ENCODE measurements at places on chromosomes 7 and 10.

DNA sequence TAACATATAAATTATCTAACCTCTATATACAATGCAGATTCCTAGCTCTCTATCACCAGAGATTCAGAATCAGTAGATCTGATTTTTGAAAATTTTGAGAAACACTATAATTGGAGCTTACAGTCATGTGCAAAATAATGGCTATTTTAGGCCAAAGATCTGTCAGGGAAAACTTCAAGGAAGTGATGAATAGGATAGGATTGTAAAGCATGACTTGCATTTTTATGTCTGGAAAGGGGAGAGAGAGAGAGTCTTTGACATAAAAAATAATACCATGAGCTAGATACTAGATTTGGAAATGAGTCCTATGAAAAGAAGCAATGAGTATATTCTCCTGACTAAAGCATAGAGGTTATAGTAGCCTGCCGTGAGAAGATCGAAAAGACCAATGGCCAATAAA lies 181.1 kb downstream of the SDHAF3 start:
- no peak for DNase-seq

- no peak for DNase-seq
Measured at GRCh38 chr10:22978287-22978686, 50.4 kb downstream of the ARMC3 start.

DNA sequence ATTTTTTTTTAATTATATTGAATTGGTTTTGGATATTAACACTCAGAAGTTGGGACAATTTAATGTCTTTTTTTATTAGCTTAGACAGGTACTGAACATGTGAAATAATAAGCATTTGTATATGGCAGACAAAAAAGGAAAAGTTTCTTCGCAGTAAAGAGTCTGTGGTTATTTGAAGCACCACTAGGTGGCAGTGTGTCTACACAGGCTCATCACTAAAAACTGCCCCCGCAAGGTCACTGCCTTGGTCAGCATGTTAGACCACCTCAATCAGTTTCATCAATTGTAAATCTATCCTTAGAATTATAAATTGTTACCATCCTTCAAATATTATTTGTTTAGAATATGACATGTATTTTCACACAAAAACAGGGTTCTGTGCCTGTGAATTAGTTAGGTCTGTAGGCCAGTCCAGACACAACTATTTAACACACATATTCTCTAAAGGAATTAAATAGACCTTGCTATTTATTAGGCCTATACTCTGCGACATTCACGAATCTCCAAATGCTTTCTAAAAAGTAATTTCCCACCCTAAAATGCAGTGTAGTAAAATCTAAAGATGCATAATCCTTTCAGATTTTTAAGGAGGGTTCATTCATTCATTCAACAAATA lies 17.0 kb downstream of the PNLIPRP3 start:
- DNase-seq, result no peak

DNA sequence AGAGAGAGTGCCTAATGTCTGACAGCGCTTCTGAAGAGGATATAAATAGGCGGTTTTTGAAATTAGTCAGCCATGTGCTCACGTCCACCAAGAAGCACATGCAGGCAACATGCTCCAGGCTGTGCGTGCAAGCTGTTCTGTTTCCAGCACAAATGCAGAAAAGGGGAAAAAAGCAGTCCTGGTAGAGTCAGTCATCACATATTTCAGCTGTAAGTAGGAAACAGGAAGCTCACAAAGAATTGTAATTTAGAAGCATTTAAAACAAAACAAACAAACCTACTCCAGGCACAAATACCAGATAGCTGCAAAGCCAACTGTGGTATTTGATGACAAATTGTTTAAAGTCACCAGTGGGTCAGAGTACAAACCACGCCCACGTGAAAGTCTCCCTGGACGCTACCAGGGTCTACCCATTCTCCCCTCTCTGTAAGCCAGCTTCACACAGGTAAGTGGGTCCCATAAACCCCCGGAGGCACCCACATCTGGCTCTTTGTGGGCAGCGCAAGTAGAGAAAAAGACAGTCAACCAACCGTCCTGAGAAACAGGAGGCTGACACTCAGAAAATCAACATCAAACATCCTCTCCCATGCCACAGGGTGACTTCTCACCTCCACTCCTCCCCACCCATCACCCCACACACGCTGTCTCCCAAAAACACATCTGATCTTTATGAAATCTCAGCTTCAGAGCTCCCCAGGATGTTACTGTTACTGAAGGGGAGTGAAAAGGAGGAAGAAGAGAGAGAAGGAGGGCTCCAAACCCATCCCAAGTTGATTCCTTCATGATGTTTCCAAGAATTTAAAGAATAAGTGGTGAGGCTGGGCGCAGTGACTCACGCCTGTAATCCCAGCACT lies 186.4 kb downstream of the FAM107B start:
- no peak for DNase-seq

DNA sequence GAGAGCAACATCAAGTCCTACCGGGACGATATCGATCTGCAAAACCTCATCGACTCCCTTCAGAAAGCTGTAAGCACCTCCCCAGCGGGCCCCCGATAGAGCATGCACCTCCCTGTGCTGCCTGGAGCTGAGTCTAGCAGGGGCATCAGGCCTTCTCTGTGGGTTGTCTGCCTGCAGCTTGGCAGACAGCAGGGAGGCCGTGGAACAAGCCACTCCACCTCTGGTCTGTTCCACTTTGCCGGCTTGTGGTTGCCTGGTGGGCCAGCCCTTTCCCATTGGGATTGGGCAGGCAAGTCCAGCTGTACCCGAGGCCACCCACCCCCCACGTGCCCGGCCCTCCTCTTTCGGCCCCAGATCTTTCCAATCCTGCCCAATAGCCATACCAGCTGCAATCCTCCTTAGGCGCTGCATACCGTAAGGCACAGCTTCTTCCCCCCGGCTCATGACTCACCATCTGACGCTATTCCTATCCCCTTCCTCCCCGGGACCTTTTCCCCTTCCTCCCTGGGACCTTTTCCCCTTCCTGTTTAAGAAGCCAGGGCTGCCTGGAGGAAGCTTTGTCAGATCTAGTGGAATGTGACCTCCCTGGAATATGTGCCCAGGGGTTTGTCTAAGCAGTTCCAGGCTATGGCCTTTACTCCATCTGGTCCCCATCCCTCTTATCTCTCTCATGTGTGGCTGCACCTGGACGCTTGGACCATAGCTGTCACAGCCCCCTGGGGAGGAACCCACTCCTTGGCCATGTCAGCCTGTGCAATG lies 28.1 kb upstream of the SH2D4B start:
- no peak for DNase-seq

GRCh38 chr7:124570558-124570957 lies 195.0 kb downstream of the GPR37 start:
- DNase-seq, result no peak

- no peak for DNase-seq
Measured at GRCh38 chr10:118970770-118971169, 58.7 kb upstream of the NANOS1 start.

GRCh38 chr10:12455766-12456165 lies 106.4 kb downstream of the CAMK1D start:
- no peak for DNase-seq

GRCh38 chr10:129960481-129961156 lies 3.5 kb downstream of the EBF3 start:
- no peak for DNase-seq

DNA sequence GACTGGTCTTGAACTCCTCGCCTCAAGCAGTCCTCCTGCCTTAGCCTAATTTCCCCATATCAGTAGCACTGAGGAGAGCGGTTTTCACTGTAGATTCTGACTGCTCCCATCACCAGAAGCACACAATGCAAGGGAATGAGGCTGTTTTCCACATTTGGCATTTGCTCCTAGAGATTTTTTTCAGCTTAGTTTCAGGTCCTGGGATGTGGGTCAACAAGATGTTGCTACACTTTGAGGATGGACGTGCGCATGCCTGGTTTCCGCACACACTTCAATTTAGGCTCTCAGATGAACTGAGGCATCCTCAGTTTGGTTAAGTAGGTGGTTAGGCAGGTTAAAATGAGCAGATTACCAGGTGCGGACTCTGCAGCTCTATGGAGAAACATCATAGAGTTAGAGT lies 287.1 kb upstream of the LYZL1 start:
- DNase-seq, result no peak

DNA sequence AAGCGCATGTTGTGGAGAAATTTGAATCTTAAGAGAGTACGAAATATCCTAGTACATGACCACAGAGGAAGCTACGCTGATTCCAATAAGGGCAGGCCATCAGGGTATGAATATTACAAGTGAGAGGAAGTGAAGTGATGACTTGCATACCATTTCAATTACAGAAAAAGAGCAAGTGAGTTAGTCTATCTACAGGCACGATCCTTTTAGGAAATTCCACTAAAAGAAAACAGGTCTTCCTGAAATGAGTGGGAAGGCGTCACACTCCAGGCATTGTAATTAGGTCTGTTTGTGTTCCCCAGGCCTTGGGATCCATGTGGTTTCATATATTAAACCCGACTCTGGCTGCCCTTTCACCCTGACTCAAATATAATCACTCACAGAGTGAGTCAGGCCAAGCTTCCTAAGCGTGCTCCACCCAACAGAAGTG lies 152.5 kb downstream of the SEMA3A start:
- DNase-seq, result no peak

GRCh38 chr10:71112138-71112785 lies 100.1 kb upstream of the UNC5B start:
- no peak for DNase-seq

DNA sequence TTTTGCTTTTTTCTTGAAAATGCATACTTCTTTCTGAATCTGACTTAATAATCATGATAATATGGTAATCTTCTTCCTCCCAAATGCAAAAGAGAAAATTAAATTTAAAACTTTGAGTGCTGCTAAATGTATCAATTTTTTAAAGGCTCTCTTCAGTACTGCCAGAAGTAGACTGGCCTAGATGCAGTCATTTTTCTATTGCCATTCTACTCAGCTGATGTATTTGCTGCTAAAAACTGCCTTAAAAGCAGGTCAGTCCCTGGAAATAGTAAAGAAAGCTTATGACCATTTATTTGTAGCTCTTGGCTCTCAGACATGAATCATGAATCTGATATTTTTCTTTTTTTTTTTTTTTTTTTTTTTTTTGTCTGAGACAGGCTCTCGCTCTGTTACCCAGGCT lies 28.5 kb downstream of the NAPEPLD start:
- no peak for DNase-seq

DNA sequence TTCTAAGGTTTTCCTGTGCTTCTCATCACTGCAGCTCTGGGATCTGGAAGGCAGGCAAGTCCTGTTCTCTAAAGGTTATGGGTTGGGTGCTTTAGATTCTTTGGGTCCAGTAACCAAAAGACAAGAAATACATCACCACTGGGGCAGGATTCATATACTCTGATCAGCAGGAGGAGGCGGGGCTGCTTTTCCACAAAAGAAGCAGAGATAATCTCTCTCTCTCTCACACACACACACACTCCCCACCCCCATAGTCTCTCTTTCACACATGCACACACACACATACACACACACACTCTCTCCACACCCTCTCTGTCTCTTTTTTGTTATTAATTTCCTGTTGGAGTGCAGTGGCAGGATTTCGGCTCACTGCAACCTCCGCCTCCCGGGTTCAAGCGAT lies 13.0 kb upstream of the ACBD5 start:
- no peak for DNase-seq

GRCh38 chr7:25557379-25557917 lies 329.2 kb upstream of the NPVF start:
- DNase-seq, result no peak
